Purkinje cell (primary cell): ENCODE measurements at places on chromosomes 12 and 14. TPM values are rescaled to one million over a fixed set of nuclear protein-coding genes. Genes with fewer than 3 reads are reported as not detected.

The PGF gene
- 0.12 TPM in 1 of 2 replicates, not detected in the other for polyA plus RNA-seq

The BICDL1 gene
- polyA plus RNA-seq: 4.7 and 5.6 TPM in 2 replicates

The PIANP gene
- 15.3 and 29.7 TPM in 2 replicates for polyA plus RNA-seq

The MANSC4 gene
- polyA plus RNA-seq: not detected in 2 replicates

The SLC11A2 gene
- polyA plus RNA-seq: 38.0 and 52.9 TPM in 2 replicates

The LMNTD1 gene
- polyA plus RNA-seq: not detected in 2 replicates

The ACOT6 gene
- not detected in 2 replicates for polyA plus RNA-seq

The NKX2-8 gene
- polyA plus RNA-seq: not detected in 2 replicates

The AQP2 gene
- not detected in 2 replicates for polyA plus RNA-seq

The GUCY2C gene
- polyA plus RNA-seq: not detected in 2 replicates
